Stimulated activated CD4-positive, alpha-beta T cell treated with anti-CD3 and anti-CD28 coated beads, Interleukin-4, amount 100 ng/mL, for 1 hour (primary cell): ENCODE measurements at places on chromosomes 16 and 17.

GRCh38 chr16:77116856-77117255 is 74.1 kb upstream of the MON1B start:
- no peak for DNase-seq

- DNase-seq: no peak
Observed at GRCh38 chr17:7313088-7313889, 1.9 kb downstream of the GPS2 start.

- no peak for DNase-seq
Observed at GRCh38 chr17:82893779-82894178, 54.0 kb upstream of the ZNF750 start.

- DNase-seq: no peak
Observed at GRCh38 chr16:63702981-63703590, 1418.8 kb downstream of the CDH11 start.

DNA sequence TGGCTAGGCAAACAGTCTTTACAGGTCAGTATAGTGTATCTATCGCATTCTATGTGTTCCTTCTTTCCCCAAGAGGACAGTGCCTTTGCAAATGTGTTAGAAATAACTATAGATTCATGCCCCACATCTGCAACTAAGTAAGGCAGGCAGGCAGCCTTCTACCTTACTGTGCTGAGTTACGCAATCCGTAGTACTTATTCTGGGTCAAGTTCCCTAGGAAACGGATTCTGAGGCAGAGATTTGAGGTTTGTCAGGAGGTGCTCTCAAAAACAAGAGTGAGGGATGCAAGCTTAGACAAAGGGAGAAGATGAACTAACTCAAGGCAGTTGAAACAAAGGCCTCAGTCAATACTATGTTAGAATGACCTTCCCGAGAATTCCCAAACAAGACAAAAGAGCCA is 12.7 kb upstream of the ANKFY1 start:
- no peak for DNase-seq

DNA sequence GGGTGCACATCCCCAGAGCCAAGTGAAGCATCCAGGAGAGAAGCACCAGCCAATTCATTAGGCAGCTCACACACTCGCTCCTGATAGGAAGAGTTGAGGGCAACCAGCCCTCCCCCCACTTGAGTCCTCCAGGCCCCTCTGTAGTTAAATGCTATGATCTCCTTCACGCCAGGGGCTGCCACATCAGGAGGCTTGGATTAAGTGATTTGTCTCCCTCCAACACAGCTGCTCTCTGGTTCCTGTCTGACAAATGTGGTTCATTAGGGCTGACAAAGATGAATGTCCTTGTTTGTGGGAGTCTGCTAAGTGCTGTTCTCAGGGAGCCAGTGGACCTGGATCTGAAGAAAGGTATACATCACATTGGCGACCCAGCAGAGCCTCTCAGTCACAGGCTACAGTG is 94.5 kb upstream of the WSCD1 start:
- no peak for DNase-seq

DNA sequence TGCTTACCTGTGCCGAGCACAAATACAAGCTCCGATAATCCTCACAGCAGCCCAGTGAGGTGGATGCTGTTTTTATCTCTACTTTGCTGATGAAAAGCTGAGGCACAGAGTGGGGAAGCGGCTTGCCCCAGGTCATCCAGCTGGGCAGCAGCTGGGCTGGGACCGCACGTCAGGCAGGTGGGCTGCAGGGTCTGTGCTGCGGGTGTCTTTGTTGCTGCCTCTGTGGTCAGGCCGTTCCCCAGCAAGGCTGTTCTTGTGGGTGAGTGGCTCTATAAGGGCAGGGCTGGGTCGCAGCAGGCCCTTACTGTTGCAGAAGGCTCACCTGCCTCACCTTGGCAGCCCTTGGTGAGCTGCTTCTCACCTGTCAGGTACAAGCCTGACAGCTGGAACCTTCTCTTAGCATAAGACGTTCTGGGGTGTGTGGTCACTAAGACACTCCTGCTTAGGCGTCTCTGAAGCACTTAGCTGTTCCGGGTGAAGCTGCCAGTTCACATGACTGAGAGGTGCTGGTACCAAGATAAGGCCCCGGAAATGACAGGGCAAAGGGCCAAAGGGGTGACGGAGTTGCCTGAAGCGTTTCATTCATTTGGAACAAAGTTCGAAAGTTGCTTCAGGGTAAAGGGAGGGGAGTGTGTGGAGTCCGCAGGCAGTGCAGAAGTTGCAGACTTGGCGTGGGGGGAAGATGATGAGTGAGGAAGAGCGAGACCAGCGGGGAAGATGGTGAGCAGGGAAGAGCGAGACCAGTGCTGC is 17.4 kb downstream of the IRF8 start:
- no peak for DNase-seq

- no peak for DNase-seq
Observed at GRCh38 chr17:17561408-17562145, 29.9 kb downstream of the PEMT start.

- DNase-seq: no peak
Observed at GRCh38 chr16:27918755-27919154, 144.8 kb downstream of the GSG1L start.

DNA sequence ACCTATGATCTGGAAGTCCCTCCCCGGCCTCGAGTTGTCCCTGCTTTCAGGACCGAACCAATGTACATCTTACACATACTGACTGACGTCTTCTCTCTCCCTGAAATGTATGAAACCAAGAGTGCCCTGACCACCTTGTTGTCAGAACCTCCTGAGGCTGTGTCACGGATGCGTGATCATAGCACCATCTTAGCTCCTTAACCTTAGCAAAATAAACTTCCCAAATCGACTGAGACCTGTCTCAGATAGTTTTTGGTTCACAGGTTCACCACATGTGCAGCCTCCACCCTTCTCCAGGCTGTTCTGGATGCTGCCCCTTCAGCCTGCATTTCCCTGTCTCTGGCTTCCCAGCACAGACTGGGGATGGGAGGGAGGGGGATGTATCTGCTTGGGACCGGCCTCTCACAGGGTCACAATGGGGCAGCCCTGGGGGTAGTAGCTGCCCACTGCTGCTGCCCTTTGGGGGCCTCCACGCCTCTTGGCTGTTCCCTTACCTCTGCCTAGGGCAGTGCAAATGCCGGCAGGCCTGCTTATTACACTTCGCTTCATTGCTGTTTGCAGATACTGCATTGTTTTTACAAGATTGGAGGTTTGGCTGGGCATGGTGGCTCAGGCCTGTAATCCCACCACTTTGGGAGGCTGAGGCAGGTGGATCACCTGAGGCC is 69.8 kb downstream of the NT5M start:
- no peak for DNase-seq

DNA sequence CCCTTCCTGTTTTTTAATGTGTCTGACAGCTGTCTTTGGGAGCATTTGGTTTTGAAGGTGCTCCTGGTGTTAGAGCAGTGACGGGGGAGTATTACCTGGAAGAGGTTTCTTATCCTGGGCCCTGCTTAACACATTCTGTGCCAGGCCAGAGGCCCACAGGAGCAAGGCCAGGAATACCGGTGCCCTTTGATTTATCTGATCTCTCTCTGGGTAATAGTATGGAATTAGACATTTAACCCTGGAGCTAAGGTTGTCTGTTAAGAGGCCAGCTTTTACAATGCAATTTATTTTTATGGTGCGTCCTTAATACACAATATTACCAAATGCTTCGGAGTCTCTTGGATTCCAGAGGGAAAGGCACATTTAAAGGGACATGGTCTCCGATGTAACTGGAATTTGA is 37.2 kb upstream of the GSE1 start:
- no peak for DNase-seq

- DNase-seq: no peak
Observed at GRCh38 chr16:53159781-53160436, 105.1 kb downstream of the CHD9 start.

- DNase-seq: no peak
Observed at GRCh38 chr17:79956853-79957252, 78.8 kb downstream of the TBC1D16 start.

GRCh38 chr17:49180303-49180702 is 30.1 kb downstream of the GNGT2 start:
- DNase-seq: peak; percentile 67

GRCh38 chr17:61337290-61337689 is 62.4 kb upstream of the TBX2 start:
- DNase-seq: no peak

- DNase-seq: no peak
Observed at GRCh38 chr17:17380145-17380925, 77.2 kb downstream of the NT5M start.

- DNase-seq: no peak
Observed at GRCh38 chr17:45924332-45924820, 30.0 kb downstream of the MAPT start.

DNA sequence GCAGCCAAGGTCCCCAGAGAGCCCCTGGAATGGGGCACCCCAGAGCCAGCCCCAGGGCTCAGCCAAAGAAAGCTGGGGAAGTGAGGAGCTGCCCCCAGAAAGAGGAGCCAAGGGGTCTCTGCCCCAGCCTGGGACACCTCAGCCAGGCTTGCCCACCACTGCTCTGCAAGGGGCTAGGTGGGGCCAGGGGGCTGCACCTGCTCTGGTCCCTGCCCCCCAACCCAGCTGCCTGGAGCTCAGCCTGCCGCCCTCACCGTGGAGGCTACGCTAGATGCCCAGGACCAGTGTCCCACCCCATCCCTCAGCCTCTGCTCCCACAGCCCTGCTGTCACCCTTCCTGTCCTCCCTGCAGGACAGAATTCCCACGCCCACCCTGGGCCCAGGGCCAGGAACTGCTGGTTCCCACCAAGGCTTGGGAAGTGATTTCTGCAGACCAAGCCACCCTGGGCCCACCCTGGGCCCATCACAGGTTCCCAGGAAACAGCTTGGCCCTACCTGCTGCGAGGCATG is 28.1 kb upstream of the KRT17 start:
- no peak for DNase-seq

GRCh38 chr17:60393840-60394723 is 2.1 kb upstream of the USP32 start:
- no peak for DNase-seq

DNA sequence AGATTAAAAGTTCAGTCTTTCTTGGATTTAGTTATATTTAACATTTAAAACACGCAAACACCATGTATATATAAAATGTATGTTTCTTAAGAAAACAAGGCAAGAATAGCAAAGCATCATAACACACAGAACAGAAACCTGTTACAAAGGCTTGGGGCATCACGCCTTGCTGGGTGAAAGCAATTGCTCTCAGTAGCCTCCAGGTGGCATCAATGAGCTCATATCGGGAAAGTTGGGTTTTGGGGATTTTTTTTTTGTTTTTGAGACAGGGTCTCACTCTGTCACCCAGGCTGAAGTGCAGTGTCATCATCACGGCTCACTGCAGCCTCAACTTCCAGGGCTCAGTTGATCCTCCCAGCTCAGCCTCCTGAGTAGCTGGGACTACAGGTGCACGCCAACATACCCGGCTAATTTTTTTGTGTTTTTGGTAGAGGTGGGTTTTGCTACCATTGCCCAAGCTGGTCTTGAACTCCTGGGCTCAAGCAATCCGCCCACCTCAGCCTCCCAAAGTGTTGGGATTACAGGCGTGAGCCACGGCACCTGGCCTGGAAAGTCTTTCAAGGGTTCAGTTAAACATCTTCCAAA is 56.9 kb downstream of the CYB5D2 start:
- DNase-seq: no peak

DNA sequence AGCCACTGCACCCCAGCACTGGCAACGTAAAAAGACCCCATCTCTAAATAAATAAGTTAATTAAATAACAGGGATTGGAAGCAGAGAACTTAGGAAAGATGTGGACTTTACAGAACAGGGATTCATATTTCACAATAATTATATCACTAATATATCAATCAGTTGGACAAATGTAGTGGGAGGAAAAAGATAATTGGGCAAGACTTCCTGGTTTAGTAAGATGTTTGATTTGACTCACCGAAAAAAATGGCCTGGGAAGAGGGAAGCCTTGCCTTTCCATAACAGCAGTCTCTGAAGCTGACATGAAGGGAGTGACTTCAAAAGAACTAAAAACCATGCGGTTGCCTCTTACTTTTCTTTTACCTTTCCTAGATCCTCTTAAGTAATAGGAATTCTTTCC is 15.2 kb upstream of the C17orf78 start:
- no peak for DNase-seq

- peak; percentile 68 for DNase-seq
Observed at GRCh38 chr16:50368410-50369132, at the start of gene BRD7. Gene BRD7 (minus strand): TSS chr16:50368988. CDS start chr16:50368774, 214 bp downstream.

DNA sequence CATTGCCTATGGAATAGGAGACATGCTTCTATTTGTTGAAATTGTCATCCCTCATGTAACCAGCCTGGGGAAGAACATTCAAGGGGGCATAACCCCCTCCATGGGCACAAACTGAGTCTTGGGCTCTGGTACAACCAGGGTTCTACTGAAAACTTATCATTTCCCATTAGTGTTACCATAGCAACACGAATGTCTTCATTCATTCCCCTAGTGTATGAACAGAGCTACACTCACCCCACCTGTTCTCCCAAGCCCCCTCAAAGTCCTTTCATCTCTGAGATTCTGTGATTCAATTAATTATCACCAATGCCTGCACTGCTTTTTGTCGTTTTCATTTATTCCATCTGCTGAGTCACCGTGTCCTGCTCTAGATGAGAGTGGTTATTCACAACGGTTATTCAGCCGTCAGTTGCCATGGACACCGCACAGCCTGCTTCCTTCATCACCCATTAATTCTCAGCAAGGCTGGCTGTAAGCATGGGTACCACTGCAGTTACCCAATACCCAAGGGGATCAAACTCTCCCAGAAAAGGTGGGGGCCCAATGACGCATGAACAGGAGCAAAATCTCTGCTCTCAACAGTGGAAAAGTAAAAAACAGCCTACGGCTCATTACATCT is 1.6 kb upstream of the GAST start:
- DNase-seq: no peak

GRCh38 chr16:56695246-56695645 is 13.0 kb downstream of the MT1X start:
- DNase-seq: no peak

DNA sequence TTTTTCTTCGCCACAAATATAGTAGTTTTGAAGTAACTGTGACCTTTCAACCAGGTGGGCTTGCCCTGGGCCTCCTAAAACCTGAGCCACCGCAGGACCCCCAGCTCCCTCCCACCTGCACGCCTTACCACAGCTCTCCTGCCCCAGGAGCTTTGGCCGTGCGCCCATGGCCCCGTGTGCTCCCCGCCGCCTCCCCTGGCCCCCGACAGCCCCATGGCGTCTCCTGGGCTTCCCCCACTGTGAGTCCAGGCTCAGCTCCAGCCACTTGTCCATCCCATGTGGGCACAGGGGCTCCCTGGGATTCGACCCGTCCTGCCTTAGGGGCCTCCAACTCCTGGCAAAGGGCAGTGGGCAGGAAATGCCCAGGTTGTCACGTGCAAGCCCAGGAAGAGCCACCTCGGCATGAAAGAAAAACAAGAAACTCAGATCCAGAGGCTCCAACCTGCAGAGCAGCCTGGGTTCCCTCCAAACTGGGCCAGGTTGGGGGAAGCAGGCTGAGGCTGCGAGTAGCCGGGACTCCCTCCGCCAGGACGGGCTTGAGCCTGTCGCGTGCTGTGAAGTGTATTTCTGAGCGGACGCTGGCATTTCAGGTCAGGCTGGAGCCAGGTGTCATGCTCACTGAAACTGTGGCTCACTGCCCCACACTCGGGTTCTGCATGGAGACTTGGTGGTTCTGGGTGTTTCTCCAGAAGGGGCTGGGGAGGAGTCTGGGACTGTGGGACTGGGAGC is 5.8 kb downstream of the LGALS3BP start:
- DNase-seq: no peak
